ENCODE measurements at places on chromosomes 13 and 19.

- DNase-seq = no peak
Observed at GRCh38 chr19:17499648-17500446, 11.6 kb upstream of the PGLS start.

DNA sequence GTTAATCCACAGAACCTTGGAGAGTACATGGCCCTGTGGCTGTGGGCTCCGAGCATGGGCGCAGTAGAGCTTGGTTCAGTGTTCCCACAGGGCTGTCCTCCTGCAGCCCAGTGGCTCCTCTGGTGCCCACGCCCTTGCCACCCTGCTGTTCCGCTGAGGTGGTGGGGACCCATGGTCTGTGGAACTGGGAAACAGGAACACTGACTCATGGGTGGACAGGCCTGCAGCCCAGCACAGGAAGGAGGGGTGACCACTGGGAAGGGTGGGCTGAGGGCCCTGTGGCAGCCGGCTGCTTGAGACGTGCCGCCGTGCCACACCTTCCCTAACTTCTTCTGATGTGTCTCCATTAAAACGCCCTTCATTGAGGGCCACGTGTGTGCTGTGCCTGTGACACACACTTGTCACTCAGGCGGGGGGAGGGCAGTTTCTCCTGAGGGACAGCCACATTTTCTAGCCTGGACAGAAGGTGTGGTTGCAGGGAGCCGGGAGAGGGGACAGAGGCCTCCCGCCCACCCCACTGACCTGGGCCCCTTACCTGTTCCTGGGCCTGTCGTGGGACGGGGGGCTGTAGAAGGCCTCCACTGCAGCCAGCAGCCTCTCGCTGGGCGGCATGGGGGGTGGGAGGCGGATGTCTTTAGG lies 21.1 kb downstream of the CHERP start:
- DNase-seq = no peak

DNA sequence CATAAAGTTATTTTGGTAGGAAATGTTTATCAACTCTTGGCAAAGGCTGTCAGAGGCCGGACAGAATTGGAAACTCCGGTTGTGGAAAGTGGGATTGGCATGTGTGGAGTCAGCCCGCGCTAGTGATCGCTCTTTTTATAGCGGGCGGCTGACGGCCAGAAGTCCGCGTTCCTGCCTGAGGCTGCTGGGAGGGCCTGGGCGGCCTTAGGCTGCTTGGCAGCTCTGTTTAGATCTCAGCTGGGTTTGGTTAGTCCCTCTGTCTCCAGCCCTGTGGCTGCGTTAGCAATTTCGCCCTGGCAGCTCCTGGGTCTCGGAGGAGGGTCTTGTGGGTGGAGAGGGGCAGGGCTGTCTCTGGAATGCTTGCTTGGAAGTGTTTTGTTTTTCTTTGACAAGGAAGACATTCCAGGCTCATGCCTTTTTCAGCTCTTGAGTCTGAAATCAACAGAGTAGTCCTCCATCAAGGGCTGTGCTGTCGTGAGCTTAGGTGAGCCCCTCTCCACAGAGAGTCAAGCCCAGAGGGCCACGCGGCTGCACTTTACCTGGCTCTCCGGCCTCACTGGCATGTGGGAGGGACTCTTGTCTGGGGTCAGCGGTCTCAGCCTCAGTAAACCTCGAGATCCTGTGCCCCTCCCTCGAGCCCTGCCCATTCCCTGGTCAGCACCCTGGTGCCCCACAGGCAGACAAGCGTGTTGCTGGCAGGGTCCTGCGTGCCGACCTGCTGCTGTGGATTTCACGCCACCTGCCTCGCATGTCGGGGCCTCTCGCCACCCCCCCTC lies 22.5 kb downstream of the DOT1L start:
- DNase-seq = no peak

GRCh38 chr19:44803442-44804428 lies 5.2 kb upstream of the BCAM start:
- DNase-seq = no peak

DNA sequence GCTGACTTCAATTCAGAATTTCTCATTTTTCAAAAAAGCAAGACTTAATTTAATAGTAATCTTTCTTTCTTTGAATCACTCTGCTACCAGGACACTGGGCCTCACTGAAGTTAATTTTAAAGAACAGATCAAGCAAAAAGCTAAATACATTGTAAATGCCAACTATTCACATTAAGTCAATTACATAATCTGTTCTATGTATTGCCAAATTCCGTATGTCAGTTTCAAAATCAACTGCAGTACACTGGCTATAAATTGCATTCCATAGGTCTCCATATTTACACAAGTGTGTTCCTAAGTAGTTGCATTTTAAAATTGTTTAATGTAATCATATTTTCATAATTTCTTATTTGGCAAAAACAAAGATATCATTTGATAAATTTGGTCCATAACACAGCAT lies 10.1 kb downstream of the FOXO1 start:
- no peak for DNase-seq

DNA sequence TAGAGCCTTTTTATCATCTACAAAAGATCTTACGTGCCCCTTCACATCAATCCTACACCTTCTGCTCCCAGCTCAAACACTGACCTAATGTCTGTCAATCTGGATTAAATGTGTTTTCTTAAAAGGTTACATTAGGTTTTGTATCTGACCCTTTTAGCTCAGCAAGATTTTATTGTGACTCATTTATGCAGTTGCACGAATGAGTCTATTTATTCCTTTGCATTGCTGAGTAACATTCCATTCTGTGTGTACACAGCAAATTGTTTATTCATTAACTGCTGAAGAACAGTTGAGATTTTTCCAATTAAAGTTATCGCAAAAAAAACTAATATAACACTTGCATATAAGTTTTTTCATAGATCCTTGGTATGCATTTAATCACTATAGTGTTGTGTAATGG lies 253.9 kb upstream of the GPC6 start:
- DNase-seq = no peak

- DNase-seq = no peak
Observed at GRCh38 chr13:99281811-99282263, 23.7 kb upstream of the GPR18 start.

DNA sequence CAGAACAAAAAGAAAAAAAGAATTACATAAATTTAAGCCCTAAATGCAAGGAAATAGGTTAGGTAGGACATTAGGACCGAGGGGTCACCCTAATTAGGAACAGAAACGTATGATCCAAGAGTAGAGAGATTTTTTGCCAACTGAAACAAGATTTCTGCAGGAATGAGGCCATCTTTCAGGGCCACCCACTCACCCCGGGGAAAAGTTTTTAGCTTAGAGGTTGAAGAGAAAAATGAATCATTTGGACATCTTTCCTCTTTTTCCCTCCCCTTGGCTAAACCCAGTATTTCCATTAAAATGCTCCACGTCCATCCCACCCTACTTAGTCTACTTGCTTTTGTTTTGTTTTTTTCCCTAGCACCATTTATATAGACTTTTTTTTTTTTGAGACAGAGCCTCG lies 10.6 kb upstream of the PNMA8A start:
- DNase-seq = no peak

- no peak for DNase-seq
Observed at GRCh38 chr13:29743201-29743786, 107.1 kb downstream of the UBL3 start.

DNA sequence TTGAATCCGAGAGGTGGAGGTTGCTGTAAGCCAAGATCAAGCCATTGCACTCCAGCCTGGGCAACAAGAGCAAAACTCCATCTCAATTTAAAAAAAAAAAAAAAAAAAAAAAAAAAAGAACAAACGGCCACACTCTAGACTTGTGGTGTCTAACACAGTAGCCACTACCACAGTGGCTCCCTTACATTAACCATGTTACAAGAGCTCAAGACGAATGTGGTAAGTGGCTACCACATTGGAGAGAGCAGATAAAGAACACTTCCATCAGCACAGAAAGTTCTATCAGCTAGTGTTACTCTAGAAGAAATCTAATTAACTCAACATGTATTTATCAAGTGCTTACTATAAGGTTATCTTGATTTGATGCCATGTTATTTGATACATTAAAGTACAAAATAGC lies 11.5 kb downstream of the XPO4 start:
- no peak for DNase-seq

GRCh38 chr19:50465986-50466705 lies 10.2 kb upstream of the EMC10 start:
- DNase-seq = no peak

DNA sequence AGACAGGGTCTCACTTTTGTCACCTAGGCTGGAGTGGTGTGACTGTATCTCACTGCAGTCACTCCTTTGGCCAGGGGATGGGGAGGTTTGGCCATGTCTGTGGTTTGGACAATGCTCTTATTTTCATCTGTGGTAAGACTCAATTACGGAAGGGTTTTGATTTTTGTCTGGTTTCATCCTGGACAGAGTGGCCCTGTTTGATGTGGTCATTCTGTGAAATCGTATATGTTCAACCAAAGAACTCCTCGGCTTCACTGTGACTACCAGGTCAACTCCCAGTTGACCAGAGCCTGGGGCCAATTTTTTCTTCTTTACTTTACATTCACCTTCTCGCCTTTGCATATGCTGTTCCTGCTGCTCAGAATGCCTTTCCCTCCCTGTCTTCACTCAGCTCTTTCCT lies 6.8 kb upstream of the CCDC124 start:
- no peak for DNase-seq

GRCh38 chr13:97182111-97182890 lies 39.8 kb upstream of the MBNL2 start:
- no peak for DNase-seq

- no peak for DNase-seq
Observed at GRCh38 chr13:25739376-25739775, 312.4 kb downstream of the SHISA2 start.

DNA sequence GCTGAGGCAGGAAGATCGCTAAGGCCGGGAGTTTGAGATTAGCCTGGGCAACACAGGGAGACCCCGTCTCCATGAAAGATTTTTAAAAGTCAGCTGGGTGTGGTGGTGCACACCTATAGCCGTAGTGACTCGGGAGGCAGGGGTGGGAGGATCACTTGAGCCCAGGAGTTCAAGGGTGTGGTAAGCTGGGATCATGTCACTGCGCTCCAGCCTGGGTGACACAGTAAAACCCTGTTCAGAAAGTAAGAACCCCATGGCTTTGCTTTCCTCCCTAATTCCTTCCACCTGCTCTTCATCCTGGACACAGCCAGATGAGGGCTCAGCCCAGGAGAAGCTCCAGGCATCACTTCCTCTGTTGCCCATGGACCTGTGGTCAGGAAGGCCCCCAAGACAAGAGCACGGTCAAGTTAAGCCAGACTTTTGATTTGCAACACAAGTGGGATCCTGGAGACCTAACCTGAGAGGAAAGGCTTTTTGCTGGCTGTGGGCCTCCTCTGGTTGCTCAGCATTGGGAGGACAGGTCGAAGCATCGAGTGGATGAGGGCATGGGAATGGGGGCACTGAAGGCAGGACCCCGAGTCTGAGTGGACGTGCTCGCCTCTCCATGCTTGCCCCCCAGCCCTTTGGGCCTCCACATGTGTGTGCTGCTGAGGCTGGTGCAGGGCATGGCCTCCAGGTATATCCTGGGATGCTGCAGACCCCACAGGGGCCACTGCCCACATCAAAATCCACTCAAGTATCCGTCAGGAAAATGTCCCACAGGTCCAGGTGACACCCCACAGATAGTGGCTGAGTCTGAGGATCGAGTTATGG lies 25.4 kb downstream of the TUBA3C start:
- no peak for DNase-seq

- DNase-seq = no peak
Observed at GRCh38 chr13:93254775-93255174, 28.2 kb downstream of the GPC6 start.

DNA sequence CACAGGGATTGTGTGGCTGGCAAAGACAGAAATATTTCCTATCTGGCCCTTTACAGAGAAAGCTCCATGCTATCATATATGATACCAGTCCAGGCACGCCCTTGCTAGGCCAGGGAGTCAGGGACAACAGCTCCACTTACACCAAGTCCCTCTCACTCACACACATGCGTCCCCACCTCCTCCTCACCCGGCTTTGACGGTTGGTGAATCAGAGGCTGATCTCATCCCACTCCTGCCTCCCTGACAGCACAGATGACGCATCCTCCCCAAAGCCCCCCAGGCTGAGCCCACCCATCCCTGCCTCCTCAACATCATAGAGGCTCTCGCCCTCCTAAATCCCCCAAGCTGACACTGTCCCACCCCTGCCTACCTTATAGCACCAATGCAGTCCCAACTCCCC lies 62.7 kb downstream of the F2RL3 start:
- no peak for DNase-seq

DNA sequence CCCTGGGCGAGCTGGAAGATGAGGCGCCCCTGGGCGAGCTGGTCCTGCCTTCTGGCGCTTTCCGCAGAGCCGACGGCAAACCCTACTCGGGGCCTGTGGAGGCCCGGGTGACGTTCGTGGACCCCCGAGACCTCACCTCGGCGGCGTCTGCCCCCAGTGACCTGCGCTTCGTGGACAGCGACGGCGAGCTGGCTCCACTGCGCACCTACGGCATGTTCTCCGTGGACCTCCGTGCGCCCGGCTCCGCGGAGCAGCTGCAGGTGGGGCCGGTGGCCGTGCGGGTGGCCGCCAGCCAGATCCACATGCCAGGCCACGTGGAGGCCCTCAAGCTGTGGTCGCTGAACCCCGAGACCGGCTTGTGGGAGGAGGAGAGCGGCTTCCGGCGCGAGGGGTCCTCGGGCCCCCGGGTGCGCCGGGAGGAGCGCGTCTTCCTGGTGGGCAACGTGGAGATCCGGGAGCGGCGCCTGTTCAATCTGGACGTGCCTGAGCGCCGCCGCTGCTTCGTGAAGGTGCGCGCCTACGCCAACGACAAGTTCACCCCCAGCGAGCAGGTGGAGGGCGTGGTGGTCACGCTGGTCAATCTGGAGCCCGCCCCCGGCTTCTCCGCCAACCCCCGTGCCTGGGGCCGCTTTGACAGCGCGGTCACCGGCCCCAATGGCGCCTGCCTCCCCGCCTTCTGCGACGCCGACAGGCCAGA lies 6.3 kb downstream of the CILP2 start:
- DNase-seq = no peak

GRCh38 chr19:17411801-17412200 lies 6.4 kb upstream of the BST2 start:
- no peak for DNase-seq

DNA sequence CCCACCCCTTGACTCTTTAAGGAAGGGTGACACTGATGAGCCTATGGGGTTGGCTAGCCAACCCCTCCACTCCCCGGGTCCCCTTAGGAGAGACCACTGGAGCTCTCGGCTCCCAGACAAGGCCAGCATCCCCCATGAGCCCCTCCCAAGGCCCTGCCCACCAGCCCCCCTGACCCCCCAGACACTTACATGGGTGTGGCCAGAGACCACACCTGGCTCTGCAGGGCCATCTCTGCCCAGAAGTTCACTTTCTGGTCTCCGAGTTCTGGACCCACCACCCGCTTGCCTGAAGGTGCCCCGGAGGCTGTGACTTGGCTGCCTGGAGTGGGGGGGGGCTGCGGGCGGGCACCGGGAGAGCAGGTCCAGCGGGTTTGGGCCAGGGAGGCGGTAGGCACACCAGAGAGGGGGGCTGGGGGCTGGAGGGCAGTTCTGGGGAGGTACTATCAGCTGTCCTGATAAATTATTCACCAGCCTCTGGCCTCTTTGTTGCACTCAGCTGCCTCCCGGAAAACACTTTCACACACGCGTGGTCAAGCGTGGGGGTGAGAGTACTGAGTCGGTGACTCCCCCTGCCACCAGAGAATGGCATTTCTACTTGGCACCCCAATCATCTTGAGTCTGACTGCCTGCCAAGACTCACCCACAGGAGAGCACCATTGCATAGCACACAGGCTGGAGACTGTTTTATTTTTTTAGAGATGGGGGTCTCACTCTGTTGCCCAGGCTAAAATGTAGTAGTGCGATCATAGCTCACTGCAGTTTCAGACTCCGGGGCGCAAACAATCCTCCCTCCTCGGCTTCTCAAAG lies at the start of gene PALM3:
Gene PALM3 (minus strand): TSS at position 326 of the 807 bp plus-strand sequence. CDS start 96 bp downstream, at position 230.
- no peak for DNase-seq

GRCh38 chr19:16343156-16343555 lies 18.5 kb downstream of the KLF2 start:
- DNase-seq = no peak
